HT1080 (cell line): ENCODE measurements at places on chromosomes 2 and 18.

GRCh38 chr2:178529194-178529593 is 48.9 kb downstream of the PLEKHA3 start:
- DNase-seq = no peak

DNA sequence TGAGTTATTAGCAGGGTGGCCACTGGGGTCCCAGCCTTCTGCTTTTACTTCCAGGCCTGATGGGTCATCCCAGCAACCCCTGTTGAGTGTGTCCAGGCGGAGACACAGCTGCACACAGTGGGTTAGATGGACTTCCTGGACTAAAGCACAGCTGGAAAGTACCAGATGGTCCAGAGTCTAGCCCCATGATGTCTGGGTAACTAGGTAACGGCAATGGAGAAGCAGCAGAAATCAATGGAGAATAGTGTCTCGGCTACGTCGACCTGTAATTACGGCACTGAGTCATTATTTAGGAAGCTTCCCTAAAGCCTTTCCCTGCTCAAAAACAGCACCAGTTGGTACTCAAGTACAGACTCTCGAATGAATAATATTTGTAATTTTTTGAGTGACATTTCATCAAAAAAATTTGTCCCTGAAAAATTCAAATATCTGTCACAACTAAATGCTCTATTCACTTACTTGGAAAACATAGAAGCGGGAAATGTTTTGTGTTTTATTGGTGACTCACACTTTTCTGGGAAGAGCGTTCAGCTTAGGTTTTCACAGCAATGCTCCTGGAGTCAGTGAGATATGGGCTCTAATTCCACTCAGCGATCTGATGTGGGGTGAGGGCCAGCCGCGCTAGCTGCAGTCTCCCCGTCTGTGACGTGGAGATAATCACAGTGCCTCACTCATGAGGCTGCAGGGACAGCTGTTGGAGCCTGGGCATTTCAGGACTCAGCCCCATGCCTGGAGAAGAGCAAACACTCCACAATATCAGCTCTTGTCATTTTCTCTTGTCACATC is 16.2 kb upstream of the ARL4C start:
- DNase-seq = peak; percentile 62

- DNase-seq = no peak
These were observed 530.3 kb upstream of the MEX3C start for GRCh38 chr18:51727780-51728179.

GRCh38 chr2:119820275-119820674 is 60.6 kb downstream of the PTPN4 start:
- peak; percentile 92 for DNase-seq

GRCh38 chr18:79526468-79527460 is 131.0 kb downstream of the NFATC1 start:
- DNase-seq = no peak

DNA sequence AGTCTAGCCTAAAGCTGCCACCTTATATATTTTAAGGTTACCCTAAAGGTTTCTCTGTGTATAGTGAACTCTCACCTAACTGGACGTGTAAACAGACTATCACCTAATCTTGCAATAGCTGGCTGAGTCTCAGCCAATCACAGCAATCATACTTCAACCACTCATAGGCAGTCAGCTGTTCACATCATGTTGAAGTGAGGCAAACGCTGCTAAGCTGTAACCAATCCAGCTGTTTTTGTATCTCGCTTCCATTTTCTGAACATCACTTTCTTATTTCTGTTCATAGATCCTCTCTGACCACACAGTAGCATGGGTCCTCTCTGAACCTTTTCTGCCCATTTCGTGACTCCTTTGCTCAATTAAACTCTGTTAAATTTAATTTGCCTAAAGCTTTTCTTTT is 468.2 kb upstream of the POU3F3 start:
- DNase-seq = no peak

- DNase-seq = peak; percentile 58
These were observed 75.1 kb downstream of the SH3BP4 start for GRCh38 chr2:235026649-235027557.

GRCh38 chr2:159558479-159558878 is 57.9 kb downstream of the BAZ2B start:
- no peak for DNase-seq

DNA sequence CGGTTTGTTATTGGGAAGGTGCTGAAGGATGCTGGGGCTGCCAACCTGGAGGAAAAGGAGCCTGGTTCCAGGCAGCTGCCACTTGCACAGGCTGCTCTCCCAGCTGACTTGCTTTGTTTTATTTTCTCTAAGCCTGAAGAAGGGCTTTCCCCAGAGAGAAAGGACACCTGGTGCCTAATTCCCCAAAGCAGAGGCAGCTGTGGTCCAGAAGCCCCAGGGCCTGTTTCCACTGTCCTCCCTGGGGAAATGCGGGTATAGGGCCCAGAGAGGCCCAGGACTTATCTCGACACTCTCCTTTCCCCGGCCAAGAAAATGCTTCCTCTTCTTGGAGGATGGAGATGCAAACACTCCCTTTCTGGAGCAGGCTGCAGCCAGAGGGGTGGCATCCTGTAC is 30.1 kb downstream of the INO80C start:
- DNase-seq = no peak

- no peak for DNase-seq
These were observed 49.3 kb downstream of the CACNB4 start for GRCh38 chr2:152049541-152049940.

DNA sequence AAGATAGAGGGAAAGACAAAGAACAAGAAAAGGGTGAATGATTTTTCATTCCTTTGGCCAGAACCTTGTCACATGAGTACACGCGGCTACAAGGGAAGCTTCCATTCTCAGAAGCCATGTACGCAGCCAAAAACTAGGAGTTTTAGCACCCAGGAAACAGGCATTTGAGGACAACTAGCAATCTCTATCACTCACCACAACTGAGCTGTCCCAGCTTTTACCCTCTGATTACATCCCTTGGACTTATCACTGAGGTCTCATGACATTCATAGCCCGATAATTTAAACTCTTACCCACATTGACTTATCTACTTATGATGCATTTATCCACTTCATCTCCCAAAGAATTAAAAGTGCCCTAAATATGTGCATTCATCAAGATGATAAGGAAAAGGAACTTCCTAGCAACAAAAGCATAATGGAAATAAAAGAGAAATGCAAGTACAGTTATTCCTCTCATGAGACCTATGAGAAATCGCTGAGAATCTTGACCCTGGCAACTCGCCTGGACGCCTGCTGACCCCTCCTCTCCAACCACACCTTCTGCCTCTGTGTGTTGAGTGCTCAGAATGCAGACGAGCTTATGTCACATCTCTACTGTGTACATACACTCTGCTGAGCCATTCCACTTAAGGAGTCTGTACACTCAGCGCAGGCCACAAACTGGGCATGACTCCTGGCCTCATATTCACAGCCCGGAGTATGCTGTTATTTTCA is 28.7 kb upstream of the MFSD6 start:
- DNase-seq = peak; percentile 40

GRCh38 chr2:179788104-179788503 is 73.3 kb downstream of the ZNF385B start:
- no peak for DNase-seq

- DNase-seq = no peak
These were observed 25.1 kb downstream of the DOCK10 start for GRCh38 chr2:225017098-225017685.

GRCh38 chr2:27771202-27771547 is 344 bp upstream of the MRPL33 start:
- DNase-seq = no peak

DNA sequence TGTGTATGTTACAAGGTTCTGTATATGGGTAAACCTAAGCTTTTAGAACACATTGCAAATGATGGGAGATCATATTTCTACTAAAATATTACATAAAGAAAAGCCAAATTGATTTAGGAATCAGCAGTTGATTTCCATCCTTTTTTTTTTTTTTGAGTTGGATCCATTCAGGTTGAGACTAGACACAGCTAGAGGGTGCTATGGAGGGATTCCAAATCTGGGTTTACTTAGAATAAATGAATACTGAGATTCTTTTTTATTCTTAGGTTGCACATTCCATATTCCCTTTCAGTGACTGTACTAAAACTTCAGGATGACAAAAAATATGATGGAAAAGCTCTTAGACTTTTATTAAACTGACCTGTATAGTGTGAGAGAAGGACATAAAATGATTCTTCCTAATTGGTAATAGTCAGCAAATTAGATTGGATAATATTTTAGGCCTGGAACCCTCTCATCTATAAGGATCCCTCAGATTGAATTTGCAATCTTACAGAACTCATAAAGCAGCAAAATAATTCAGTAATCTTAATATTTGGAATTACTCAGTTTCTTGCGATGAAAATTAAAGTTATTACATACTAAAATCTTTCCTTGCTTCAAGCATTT is 183.3 kb upstream of the SESTD1 start:
- no peak for DNase-seq

DNA sequence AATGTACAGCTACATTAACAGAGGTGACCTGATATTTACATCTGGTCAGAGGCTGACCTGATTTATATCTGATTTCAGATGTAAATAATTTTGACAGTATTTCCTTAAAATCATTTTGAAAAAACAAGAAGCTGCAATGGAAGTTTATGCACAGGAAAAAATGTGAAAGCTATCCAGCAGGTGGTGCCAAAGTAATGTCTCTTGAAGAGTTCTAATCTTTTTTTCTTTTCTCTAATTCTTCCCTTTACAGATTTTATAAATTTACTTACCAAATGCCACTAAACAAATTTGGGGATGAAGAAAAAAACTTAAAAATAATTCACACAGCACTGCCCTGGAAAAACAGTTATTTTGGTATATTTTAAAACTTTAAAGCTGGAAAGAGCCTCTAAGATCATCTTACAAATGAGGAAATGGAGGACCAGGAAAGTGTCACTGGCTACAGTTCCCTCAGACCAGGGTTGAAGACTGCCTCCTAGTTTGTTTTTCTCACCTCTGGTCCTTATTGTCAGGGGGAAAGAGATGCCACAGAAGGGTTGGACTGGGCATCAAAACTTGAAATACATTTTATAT is 16.4 kb upstream of the FBLN7 start:
- peak; percentile 23 for DNase-seq
